ENCODE measurements at places on chromosomes 2 and 18.

DNA sequence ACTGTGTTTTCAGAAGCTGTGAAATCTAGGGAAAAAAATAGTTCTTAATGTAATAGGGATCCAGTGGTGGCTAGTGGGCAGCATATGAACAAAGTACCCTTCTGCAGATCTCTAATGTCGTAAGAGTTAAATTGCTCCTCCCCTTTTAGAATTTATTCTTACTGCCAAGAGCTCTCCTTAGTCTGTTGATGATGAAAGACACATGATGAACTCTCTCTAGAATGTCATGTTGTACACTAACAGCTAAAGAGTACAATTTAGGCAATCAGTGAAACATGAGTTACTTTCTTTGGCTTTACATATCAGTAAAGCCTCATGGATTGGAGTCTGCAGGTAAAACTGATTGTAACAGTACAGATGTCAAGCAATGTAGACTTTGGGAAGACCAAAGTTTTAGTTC lies 84.2 kb downstream of the SLC39A10 start:
- DNase-seq: no peak

DNA sequence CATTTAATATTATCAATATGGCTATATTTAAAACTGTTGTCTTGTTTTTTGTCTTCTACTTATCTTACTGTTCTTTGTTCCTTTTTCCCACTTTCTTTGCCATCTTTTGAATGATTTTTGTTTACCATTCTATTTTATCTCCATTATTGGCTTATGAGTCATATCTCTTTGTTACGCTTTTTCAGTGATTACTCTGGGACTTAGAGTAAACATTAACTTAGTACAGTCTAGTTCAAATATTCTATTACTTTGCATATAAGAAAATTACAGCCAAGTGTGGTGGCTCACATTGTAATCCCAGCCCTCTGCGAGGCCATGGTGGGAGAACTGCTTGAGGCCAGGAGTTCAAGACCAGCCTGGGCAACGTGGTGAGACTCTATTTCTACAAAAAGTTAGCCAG lies 26.1 kb downstream of the ADCY3 start:
- no peak for DNase-seq

- DNase-seq: no peak
Measured at GRCh38 chr2:200383380-200384110, 77.1 kb downstream of the SPATS2L start.

- no peak for DNase-seq
Measured at GRCh38 chr18:68034296-68034695, 517.8 kb upstream of the DSEL start.

DNA sequence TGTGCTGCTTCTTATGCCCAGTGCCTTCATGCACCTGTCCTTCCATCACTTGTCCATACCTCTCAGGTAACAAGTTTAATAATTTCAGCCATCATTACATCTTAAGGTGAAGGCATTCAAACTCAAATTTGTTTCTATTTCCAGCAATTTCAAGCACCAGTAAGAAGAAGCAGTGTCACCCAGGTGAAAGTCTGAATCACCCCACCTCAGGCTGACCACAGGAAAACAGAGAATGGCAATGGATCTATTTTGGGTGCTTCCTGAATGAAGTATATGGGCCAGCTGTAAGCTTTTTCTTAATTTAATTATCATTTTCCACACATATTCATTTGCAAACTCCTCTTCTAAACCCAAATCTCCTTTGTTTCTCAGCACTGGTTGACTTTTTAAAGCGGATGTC lies 372.7 kb upstream of the SOX11 start:
- no peak for DNase-seq

DNA sequence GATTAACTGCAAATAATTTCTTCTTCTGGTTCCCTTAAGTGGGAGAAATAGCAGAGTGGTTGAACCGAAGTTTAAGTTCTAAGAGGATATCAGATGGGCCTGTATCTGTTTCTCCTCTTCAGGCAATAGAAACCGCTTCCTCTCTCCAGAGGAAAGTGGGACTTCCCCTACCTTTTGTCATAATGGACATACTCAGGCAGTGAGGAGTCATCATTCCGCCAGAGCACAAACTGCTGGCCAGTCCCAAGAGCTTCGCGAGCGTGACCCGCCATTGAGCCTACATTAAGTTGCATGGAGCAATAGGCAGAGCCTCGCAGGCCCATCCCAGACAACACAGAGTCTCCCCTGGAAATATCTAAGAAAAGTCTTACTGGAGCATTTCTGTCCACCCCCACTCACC lies 158.9 kb downstream of the LDLRAD4 start:
- DNase-seq: no peak

DNA sequence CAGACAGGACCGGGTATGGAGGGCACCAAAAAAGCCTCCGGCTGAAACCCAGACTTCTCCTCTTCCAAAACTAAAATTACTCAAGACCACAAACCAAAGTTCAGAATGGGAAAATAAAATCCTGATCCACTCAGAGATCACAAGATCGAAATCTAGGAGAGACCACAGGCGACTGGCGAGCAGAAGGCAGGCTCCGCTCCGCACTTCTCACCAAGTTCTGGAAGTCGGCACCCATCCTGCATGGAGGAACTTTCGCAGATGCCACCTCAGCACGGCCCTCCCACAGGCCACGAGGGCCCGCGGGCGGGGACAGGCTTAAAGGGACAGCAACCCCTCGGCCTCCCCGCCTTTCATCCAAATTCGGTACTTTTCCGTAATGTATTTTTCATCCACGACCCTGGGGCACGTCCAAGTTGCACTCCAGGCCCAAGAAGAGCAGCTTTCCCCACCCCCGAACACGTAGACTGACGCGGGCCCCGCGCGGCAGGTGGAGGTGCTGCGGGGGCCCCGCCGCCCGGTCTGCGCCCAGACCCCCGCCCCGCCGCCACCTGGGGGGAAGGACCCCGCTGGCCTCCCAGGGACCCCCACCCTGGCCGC lies 43.7 kb downstream of the HDLBP start:
- peak; percentile 77 for DNase-seq

- peak; percentile 44 for DNase-seq
Measured at GRCh38 chr2:40096360-40096759, 317.3 kb upstream of the THUMPD2 start.

DNA sequence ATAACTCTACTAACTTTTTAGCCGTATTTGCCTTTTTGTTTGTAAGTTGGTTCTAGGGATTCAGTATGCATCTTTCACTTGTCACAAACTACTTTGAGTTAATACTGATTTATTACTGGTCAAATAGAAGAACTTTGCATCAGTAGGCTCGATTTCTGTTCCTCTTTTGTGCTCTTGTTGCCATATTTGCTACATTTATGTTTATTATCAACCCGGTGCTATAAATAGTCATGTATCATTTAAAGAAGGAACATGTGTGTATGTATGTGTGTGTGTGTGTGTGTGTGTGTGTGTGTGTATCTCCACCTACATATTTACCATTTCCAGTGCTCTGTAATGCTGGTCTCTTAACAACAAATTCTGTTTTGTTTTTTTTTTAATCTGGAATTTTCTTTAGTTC lies 79.6 kb upstream of the B3GNT7 start:
- DNase-seq: no peak

DNA sequence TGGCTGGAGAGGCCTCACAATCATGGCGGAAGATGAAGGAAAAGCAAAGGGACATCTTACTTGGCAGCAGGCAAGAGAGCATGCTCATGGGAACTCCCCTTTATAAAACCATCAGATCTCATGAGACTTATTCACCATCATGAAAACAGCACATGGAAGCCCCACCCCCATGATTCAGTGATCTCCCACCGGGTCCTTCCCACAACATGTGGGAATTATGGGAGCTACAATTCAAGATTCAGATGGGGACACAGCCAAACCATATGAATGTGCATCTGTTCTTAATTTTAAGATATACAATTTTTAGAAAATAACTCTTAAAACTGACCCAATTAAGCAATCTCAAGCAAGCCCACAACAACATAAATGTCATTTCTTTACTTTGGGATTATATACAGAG lies 12.6 kb downstream of the C18orf63 start:
- no peak for DNase-seq

DNA sequence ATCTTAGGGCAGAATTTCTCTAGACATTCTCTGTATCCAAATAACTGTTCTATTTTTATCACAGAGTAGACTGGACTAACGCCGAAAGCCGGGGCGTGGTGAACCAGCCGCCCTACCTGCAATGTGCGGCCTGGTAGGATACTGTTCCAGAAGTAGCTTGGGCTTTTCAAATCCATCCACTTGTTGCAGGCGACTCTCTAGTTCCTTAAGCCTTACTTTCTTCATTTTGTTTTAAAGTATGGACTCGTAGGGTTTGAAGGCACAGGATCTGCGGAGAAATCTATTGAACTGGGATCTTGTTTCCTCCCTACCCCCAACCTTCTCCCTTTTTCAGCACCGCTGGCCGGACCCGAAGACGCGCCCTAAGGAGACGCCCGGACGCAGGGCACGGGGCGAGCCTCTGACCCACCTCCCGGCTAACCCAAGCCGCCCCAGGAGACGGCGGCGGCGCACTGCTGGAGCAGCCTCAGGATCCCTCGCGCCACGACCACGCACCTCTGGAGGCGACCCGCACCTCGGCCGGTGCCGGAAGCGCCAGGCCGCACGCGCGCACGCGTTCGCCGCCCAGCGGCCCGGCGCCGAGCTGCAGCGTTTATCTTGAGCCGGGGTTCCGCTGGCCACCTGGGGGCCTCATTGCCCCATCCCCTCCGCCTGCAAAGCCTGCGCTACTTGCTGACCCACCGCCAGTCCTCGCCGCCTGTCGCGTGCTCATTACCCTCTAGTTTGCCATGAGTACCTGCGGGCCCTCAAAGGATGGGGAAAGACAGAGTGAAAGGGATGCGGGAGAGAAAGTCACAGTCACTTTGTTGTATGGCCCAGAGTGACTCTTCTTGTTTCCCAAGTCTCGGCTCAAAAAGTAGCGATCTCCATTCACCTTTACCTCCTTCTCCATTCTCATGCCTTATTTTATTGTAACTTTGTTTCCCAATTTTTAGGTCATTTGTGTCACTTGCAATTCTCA lies at the start of gene METTL5:
Gene METTL5, minus strand, starts transcription at position 533 of the 961 bp plus-strand sequence. Its CDS starts 308 bp downstream, at position 225.
- DNase-seq: peak; percentile 82

DNA sequence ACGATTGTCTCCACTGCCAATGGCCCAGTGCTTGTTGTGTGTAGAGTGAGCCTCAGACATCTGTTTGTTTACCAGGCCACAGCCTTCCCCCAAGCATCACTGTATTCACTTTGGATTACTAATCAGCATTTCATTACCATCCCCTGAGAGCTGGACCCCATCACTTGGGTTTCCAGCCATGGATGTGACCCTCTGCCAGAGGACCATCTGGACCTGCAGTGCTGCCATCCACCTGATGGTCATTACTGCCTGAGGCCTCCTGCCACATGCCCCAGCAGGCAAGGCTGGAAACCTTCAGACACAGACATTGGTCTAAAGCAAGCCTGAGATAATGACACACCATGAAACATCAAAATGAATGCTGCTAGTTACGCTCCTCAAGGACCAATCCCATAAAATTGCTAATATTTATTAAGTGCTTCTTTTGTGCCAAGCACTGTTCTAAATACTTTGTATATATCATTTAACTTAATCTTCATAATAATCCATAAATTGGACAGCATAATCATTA lies 2096.3 kb upstream of the CELF4 start:
- no peak for DNase-seq

DNA sequence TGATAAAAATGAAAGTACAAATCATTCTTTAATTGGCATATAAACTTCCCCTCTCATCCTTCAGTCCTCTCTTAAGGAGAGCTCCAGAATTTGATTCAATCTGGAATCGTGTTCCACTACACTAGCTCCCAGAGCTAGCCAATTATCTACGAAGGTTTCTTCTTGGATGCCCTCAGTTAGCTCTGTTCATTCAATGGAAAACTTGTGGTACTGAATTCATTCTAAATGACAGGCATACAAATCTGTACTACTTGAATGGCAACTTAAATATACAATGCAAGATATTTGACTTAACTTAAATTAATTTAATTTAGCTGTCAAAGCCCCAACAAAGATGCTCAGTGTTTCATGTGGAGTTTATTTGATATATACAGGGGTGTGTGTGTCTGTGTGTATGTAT lies 1474.2 kb upstream of the CELF4 start:
- no peak for DNase-seq

DNA sequence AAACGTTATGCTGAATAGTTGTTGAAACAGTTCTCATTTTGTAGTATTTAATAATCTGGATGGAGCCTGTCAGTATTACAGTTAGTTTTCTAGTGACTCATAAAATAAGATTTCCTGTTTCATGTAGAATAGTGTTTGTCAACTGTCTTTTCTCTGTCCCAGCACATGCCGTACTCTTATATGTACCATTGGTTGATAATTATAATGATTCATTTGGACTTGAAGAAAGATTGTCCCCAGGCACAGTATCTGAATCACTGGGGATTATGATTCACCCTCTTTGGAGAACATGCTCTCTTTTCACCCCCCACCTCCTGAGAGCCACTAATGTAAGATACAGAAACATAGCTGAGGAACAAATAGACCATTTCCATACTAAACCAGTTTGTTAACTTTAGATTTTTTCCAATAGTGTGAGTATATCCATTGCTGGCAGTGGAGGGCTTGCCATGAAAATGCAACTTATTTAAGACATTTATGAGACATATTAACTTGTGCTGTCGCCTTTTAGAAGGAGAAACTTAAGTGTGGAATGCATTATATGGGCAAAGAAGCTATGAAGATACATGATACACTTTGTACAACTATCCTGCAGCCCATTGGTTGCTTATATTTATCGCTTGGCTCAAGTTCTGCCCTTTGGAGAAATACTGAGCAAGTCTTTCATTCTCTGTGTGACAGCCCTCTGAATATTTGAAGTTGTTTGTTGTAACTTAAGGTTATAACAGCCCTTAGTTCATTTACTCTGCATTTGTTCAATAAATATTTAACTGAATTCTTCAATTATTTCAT lies 12.4 kb downstream of the COPS8 start:
- peak; percentile 31 for DNase-seq

- DNase-seq: no peak
Measured at GRCh38 chr2:165706960-165707487, 87.0 kb downstream of the GALNT3 start.

DNA sequence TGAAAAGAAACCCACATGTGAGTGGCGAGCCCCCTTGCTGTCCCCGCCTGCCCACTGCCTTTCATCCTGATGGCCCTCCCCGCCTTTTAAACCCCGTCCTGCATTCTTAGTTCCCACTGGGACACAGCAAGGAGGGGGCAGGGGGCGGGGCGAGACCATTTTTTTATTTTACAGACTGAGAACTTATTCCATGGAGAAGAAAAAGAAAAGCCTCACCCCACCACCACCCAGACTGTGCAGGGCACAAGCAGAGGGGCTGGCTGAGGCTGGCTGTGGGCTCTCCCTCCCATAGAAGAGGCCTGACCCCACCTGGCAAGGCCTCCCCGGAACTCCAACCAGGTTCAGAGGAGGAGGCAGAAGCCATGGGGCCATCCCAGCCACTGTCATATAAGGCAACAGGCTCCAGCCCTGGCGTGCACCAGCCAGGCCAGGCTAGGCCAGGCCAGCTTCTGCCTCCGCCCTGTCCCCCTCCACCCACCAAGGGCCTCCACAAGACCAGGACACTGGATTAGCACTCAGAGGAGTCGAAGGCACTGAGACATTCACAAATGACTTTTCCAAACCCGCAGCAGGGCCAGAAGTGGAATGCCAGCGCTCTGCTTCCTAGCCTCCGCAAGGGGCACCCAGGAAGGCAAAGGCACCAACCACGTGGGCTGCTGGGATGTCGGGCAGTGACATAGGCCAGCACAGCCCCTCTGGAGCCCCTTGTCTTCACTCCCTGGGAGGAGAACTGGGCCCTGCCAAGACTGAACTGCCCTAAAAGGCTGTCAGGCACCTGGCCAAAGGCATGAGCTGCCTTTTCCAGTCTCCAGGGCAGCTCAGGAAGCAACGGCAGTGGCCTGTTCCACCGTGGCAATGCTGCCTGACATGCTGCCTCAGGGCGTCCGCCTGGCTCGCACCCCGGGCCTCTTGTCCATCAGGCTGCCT lies 37.5 kb upstream of the SEMA4C start:
- DNase-seq: no peak

- no peak for DNase-seq
Measured at GRCh38 chr2:33340280-33340679, 136.2 kb upstream of the RASGRP3 start.
